ENCODE measurements at places on chromosomes 4 and X. TPM values are rescaled to one million over a fixed set of nuclear protein-coding genes. Genes with fewer than 3 reads are reported as not detected.
A peak's percentile ranks its signal among the peaks of the same experiment; 100 is the strongest.

BEX1 gene
- not detected for total RNA-seq

PITX2 gene
- not detected for total RNA-seq

ZNF157 gene
- total RNA-seq, result not detected

FHDC1 gene
- 0.88 TPM for total RNA-seq

RGS12 gene
- total RNA-seq, result 63.8 TPM

ASB5 gene
- 0.28 TPM for total RNA-seq

NIPAL1 gene
- not detected for total RNA-seq

ADRA2C gene
- total RNA-seq, result 36.4 TPM

DNA sequence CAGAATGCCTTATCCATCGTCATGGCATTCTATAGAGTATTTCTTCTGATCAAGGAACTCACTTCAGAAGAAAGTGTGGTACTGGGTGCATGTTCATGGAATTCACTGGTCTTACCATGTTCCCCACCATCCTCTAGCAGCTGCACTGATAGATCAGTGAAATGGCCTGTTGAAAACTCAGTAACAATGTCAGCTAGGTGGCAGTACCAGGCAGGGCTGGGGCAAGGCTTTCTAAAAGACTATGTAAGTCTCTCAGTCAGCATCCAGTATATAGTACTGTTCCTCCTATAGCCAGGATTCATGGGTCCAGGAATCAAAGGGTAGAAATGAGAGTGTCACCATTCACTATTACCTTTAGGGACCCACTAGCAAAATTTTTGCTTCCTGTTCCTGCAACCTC lies 15.8 kb upstream of the LDB2 start:
- H3K4me1 ChIP-seq, result no peaks in the 10 kb centered on the region
- H3K36me3 ChIP-seq, result no peaks in the 10 kb centered on the region
- H3K27ac ChIP-seq, result no peak overlapping the region
- no peak for DNase-seq
- no peak overlapping the region for H3K4me3 ChIP-seq

DNA sequence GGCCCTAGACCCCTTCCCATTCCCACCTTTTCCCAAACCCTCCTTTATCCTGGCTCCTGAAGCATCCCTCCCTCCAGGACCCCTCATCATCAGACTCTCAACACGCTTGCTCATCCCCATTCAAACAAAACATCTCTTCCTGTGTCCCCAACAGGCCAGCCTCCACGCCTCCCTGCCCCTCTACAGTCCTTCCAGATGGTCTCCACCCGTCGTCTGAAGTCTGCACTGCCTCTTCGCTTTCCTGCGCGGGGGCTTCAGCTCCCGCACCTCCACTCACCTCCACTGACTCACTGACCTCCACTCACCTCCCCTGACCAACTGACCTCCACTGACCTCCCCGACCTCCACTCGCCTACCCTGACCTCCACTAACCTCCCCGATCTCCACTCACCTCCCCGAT lies 39.8 kb downstream of the JAKMIP1 start:
- H3K4me1 ChIP-seq, result no peaks in the 10 kb centered on the region
- no peaks in the 10 kb centered on the region for H3K27me3 ChIP-seq
- H3K4me3 ChIP-seq, result no peak overlapping the region
- no peak overlapping the region for H3K27ac ChIP-seq
- DNase-seq, result no peak

- H3K36me3 ChIP-seq, result no peaks in the 10 kb centered on the region
- H3K4me1 ChIP-seq, result no peaks in the 10 kb centered on the region
Measured at GRCh38 chrX:108310506-108310905, 127.7 kb downstream of the COL4A6 start.

DNA sequence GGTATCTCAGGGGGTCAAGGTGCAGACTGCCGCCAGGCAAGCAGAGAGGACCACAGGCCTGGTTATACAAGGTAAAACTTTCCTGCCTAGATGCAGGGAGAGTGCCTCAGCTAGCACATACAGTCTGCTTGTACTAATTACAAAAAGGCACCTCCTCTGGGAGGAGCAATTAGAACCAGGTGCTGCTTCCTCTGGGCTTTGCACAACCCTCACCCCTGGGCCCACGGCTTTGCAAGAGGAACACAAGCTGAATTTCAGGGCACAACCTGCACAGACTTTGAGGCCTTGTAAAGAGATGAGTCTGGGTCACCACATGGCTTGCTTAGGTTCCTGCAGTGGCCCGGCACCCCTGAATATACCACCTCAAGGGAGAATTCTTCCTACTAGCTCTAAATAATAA lies 9.2 kb upstream of the CITED1 start:
- no peaks in the 10 kb centered on the region for H3K4me1 ChIP-seq
- no peak overlapping the region for H3K27ac ChIP-seq
- peaks cover 10% of the 10 kb centered on the region for H3K27me3 ChIP-seq
- no peak for DNase-seq

DNA sequence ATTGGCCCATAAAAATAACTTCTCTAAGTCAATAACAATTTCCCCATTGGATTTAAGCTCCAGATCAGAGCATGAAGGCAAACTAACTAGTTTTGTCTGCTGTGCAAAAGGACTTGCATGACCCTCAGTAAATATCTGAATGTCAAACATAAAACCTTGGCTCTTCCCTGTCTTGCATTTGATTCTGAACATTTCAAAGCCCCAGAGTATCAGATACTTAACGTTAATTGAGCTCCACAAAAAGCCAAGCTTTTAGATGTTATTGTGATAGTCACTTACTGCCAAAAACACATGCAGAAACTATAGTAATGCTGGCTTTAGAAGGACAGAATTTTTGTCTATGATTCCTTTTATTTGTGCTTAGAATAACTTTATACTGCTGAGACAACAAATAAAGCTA lies 664.2 kb downstream of the ADGRL3 start:
- no peak overlapping the region for H3K27ac ChIP-seq
- no peaks in the 10 kb centered on the region for H3K36me3 ChIP-seq
- H3K4me1 ChIP-seq, result no peaks in the 10 kb centered on the region
- no peak overlapping the region for H3K4me3 ChIP-seq
- DNase-seq, result no peak
- H3K27me3 ChIP-seq, result no peaks in the 10 kb centered on the region

- no peak for DNase-seq
- H3K36me3 ChIP-seq, result no peaks in the 10 kb centered on the region
- no peaks in the 10 kb centered on the region for H3K4me1 ChIP-seq
- no peak overlapping the region for H3K4me3 ChIP-seq
- H3K27ac ChIP-seq, result no peak overlapping the region
Measured at GRCh38 chrX:9678215-9678965, 87.3 kb downstream of the GPR143 start.

DNA sequence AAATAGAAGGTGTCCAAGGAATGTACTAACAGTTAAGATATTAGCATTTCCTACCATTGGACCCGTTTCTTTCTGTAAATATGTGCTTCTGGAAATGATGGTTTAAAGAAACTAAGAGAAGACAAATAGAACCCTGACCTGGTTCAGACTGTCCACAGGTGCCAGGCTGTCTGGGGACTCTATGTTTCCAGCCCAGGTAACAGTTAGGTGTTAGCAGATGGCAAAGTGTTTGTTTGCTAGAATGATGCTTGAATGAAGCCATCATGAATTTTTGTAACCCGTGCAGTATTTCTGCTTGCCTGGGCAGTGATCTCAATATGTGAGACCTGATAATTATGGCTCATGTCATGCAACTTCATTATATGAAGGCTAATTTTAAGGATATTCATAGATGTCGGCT lies 87.5 kb downstream of the LRRC66 start:
- no peaks in the 10 kb centered on the region for H3K36me3 ChIP-seq
- no peak overlapping the region for H3K27ac ChIP-seq
- no peaks in the 10 kb centered on the region for H3K27me3 ChIP-seq

GRCh38 chr4:150547154-150547838 lies 34.7 kb upstream of the MAB21L2 start:
- H3K36me3 ChIP-seq, result no peaks in the 10 kb centered on the region
- H3K27me3 ChIP-seq, result no peaks in the 10 kb centered on the region
- H3K4me3 ChIP-seq, result no peak overlapping the region
- H3K27ac ChIP-seq, result no peak overlapping the region

DNA sequence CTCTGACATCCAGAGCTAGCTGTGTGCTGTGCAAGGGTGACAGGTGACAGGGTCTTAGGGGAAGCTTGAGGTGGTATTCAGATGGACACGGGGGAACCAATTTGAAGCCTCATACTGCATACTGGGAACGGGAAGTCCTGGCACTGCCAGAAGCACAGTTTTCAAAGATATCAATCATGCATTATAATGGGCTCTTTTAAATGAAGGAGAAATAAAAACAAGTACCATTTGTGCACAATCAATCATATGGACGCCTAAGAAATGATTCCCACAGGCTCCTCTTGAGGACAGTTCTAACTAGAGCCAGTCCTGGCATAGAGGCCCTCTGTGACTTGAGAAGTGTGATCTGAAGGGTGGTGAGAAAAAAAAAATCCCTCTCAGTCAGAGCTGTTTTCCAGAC lies 50.9 kb downstream of the TSC22D3 start:
- no peaks in the 10 kb centered on the region for H3K27me3 ChIP-seq
- no peak overlapping the region for H3K27ac ChIP-seq
- H3K4me3 ChIP-seq, result no peak overlapping the region
- H3K36me3 ChIP-seq, result no peaks in the 10 kb centered on the region

DNA sequence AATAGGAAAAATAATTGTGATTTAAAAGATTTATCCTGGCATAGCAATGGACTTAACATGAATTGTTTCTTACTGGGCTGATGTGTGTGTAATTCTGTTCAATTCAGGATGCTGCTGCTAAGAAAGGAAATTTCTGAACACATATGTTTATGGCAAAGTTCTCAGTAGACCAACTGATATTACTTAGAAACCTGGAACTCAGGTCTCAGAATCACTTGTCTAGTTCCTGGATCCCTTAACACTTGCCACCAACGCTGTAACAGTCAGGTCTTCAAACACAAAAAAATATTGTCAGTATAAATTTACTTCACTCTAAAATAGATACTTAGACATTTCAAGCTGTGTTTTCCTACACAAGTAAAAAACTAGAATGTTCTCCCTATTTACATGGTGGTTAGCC lies 5.5 kb downstream of the CASP3 start:
- no peak overlapping the region for H3K27ac ChIP-seq
- H3K36me3 ChIP-seq, result no peaks in the 10 kb centered on the region
- no peak for DNase-seq
- H3K27me3 ChIP-seq, result no peaks in the 10 kb centered on the region
- H3K4me1 ChIP-seq, result peaks cover 8% of the 10 kb centered on the region
- H3K4me3 ChIP-seq, result no peak overlapping the region

GRCh38 chr4:80367737-80368136 lies 32.2 kb downstream of the CFAP299 start:
- H3K27me3 ChIP-seq, result no peaks in the 10 kb centered on the region
- no peaks in the 10 kb centered on the region for H3K4me1 ChIP-seq
- H3K27ac ChIP-seq, result no peak overlapping the region
- no peak overlapping the region for H3K4me3 ChIP-seq
- H3K36me3 ChIP-seq, result no peaks in the 10 kb centered on the region

DNA sequence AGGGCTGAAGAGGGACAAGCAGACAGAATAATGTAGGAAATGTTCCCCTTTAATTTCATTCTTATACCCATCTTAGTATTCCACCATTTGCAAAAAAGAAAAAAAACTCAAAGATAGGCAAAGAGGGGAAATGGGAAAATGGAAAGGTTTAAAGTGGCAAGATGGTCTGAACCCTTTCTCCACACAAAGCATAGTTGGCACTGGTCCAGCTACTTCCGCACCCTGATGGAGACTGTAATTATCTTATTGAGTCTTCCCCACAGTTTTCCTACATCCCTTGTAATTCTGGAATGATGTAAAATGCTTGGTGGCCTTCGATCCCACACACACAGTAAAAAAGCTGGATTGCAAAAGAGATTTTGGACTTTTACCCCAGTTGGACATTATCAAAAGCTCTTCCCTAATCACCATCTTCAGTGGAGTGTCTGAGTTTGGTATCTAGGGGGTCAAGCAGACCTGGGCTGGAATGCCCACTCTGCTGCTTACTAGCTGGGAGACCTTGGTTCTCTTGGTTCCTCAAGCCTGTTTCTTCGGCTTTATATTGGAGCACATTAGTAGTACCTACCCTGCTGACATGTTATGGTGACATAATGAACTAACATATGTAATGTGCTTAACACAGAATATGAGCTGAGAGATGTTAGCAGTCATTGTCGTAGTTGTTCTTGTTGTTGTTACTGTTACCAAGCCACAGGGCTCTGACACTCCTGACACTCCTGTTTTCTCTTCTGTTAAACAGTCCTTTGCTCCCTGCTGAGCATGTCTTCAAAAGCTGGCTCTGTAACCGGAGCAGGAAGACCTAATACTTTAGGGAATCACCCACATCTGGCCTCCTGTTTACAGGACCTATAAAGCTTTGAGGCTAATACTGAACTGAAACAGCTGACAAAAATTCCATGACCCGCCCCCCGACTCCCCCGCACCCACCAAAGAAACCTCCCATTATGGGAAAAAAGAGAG lies 4.7 kb downstream of the SRPX2 start:
- no peaks in the 10 kb centered on the region for H3K4me1 ChIP-seq
- peak overlapping the region; percentile 80 for H3K27ac ChIP-seq
- H3K27me3 ChIP-seq, result no peaks in the 10 kb centered on the region
- peak; percentile 46 for DNase-seq

DNA sequence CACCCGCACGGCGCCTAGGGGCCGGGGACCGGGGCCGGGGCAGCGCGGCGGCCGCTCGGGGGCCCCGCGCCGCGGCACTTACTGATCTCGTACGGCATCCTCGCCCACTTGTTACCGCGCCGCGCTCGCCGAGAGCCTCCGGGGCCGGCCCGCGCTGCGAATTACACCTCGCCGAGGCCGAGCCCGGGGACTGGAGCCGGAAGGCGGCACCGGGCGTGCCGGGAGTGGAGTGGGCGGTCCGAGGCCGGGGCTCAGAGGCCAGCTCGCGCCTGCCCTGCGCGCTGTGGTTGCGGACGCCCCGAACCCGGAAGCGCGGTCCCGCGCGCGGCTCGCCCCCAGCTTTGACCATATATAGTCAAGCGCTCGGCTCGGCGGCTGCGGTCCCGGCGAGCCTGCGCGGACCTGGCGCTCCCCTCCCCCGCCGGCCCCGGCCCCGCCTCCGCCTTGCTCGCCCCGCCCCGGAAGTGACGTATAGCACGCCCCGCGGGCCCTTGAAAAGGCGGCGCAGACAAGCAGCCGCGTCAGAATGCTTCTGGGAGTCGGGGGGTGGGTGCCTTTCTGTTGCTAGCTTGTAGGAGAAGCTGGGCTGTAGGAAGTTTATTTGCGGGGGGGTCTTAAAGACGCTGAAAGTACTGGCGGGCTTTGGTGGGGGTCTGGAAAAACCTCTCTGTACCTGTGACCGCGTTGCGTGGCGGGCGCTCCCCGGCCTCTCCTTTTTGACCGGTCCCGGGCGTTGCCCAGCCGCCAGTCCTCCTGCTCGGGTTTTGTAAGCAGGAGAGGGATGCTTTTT lies at the start of gene WDR1:
WDR1 (minus strand) TSS at position 231 of the 790 bp plus-strand sequence; CDS start at position 98, 133 bp downstream.
- peak within 1 kb of the TSS; percentile 99 for H3K27ac ChIP-seq
- peaks cover 5% of the 10 kb centered on the region for H3K4me1 ChIP-seq
- DNase-seq, result peak; percentile 98
- H3K36me3 ChIP-seq, result no peaks in the 10 kb centered on the region
- no peaks in the 10 kb centered on the region for H3K27me3 ChIP-seq
- peak within 1 kb of the TSS; percentile 82 for H3K4me3 ChIP-seq

- H3K4me3 ChIP-seq, result no peak overlapping the region
- DNase-seq, result peak; percentile 6
- no peak overlapping the region for H3K27ac ChIP-seq
- no peaks in the 10 kb centered on the region for H3K27me3 ChIP-seq
- no peaks in the 10 kb centered on the region for H3K36me3 ChIP-seq
- no peaks in the 10 kb centered on the region for H3K4me1 ChIP-seq
Measured at GRCh38 chr4:8905773-8906667, 34.4 kb upstream of the HMX1 start.
